ENCODE measurements at places on chromosomes 12 and 14.

GRCh38 chr12:101018540-101018939 is 191.5 kb downstream of the SLC5A8 start:
- no peak for DNase-seq

DNA sequence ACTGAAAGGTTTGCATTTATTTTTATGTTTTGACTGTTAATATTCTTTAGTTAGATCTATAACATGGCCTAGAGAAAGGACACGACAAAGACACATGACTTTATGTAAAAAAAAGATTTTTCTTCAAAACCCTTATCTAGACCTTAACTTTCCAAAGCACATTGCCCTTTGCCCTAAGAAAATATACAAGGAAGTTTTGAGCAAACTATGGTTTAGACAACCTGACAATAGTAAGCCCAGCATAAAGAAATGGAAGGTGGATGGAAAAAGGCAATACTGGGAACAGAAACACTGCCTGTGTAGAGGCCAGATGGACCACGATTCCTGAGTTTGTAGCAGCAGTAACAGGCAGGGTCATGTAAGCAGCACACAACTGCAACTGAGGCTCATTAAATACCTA is 724.0 kb downstream of the GALC start:
- DNase-seq: no peak

GRCh38 chr12:102946042-102946441 is 11.4 kb upstream of the ASCL1 start:
- DNase-seq: no peak

- DNase-seq: no peak
These were observed 2.1 kb upstream of the INHBE start for GRCh38 chr12:57452937-57453509.

- DNase-seq: no peak
These were observed 146.0 kb downstream of the FBXL14 start for GRCh38 chr12:1448336-1448735.

- DNase-seq: no peak
These were observed 40.1 kb upstream of the TSPAN9 start for GRCh38 chr12:3036901-3037600.

DNA sequence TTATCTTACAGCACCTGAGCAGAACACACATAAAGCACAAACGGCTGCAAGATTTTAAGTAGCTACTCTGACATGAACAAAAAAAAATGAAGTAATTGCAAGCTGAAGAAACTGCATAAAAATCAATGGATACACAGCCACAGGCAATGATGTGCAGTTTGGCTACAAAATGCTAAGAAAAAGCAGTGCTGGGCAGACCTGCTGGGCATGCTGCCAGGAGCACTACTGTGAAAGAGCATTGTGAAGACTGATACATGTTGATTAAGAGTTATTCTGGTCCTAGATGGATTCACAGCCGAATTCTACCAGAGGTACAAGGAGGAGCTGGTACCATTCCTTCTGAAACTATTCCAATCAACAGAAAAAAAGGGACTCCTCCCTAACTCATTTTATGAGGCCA is 20.1 kb upstream of the RTN1 start:
- DNase-seq: no peak

DNA sequence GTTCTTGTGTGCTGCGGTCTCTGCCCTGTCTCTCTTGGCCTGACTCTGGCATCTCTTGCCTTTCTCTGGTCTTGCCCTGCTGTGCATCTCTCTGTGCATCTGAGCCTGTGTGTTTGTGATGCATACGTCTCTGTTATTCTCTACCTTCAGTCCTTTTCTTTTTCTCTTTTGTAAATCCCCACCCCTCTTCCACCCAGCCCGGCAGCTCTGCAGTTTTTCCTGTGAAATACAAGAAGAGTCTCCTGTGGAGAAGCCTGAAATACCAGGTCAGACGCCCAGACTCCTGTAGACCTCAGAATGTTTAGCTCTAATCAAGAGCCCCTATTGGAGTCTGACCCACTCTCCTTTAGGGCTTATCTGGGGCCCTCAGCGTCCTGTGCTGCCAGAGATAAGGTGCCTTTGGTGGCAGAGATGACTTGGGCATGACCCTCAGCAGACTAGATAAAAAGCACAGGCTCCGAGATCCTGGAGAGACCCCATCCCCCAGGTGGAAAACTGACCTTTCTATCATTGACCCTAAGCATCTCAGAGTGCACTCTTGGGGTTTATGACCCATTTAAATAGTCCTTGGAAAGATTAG is 167.5 kb upstream of the SRRM4 start:
- no peak for DNase-seq

GRCh38 chr12:26157001-26157400 is 32.2 kb upstream of the BHLHE41 start:
- DNase-seq: no peak

DNA sequence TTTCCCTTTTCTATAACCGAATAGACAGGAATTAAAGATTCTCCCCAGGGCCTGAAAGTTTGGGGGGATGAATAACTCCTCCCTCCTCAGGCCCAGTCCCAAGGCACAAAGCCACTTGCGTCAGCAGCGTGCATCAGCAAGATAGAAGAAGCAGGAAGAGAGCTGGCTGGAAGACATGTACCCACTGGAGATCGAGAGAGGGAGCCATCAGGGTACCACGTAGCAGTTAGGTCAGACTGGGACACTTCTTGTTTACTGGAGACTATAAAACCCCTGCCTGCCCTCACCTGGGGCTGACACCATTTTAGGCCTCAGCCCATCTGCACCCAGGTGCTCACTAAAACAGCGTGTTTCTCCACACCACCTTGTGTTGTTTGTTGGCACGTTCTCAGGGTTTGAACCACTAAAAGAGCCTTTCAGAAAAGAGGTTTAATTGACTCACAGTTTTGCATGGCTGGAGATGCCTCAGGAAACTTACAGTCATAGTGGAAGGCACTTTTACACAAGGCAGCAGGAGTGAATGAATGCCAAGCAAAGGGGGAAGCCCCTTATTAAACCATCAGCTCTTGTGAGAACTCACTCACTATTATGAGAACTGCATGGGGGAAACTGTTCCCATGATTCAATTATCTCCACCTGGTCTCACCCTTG is 93.2 kb downstream of the TMTC3 start:
- DNase-seq: no peak

GRCh38 chr12:113329022-113329790 is 5.7 kb downstream of the SLC8B1 start:
- DNase-seq: no peak

- DNase-seq: no peak
These were observed 133.1 kb upstream of the CNOT2 start for GRCh38 chr12:70110085-70110484.

DNA sequence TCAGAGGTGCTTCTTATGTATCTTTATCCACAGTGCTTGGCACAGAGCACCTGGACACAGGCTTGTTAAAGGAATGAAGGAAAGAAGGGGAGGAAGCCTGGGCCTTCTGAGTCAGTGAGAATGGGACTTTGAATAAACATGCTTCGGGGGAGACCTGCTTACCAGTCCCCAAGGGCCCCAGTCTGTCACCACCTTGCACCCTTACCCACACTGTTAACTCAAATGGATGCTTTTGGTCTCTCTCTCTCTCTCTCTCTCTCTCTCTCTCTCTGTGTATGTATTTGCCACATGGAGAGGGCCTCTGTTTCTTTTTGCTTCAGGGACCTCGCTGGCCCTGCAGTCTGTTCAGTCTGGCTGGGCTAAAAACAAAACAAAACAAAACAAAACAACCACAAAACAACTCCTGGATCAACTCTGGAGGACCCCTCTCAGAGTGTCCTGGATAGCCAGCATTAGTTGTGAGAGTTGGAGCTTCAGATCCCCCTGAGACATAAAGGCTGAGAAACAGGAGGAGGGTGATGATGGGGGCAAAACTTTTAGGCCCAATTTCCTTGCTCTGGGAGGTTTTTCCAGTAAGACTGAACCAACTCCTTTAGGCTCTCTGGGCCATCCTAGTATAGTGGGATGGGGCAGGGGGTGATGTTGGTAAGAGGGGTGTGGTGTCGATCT is 1.9 kb downstream of the KIF5A start:
- DNase-seq: no peak

GRCh38 chr14:69811868-69812252 is 14.8 kb upstream of the SLC10A1 start:
- no peak for DNase-seq

- DNase-seq: no peak
These were observed 557 bp upstream of the FICD start for GRCh38 chr12:108514468-108514972.

DNA sequence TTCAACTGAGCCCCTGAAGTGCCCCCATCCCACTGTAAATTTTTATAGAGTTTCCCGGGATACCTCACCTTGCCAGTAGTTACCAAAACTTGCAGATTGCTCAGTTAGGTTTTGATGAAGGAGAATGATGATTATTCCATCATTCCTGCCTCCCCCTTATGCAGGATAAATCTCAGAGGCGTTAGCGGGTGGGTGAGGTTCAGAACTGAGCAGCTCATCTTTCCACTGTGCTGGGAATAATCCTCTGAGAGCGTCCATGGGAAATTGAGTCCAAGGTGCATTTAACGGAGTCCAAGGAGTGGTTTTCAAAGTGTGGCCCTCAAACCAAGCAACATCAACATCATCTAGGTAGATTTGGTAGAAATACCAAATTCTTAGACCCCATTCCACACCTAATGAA is 18.7 kb downstream of the ACSM4 start:
- no peak for DNase-seq

DNA sequence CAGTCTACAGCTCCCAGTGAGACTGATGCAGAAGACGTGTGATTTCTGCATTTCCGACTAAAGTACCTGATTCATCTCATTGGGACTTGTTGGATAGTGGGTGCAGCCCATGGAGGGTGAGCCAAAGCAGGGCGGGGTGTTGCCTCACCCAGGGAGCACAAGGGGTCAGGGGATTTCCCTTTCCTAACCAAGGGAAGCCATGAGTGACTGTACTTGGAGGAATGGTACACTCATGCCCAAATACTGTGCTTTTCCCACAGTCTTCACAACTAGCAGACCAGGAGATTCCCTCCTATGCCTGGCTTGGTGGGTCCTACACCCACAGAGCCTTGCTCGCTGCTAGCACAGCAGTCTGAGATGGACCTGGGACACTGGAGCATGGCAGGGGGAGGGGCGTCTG is 21.0 kb upstream of the ABCC9 start:
- no peak for DNase-seq

GRCh38 chr14:53924753-53925152 is 31.9 kb downstream of the BMP4 start:
- no peak for DNase-seq

DNA sequence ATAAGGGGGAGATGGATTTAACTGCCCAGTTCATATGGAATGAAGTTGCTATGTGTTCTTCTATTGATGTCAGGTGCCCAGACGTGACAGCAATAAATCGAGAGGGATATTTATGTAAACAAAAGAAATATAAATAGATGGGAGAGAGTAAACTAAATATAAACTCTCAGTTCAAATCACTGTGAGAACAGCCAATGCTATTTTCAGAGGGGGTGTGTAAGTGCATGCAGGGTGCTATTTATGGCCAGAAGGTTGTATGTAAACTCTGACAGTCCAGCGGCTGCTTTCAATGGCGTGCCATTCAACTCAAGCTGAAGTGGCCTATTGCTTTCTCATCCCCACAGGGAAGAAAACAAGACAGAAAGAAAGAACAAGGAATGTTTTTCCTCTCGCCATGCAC is 127.2 kb downstream of the KCNA5 start:
- DNase-seq: no peak

Measured in activated CD8-positive, alpha-beta memory T cell treated with anti-CD3 and anti-CD28 coated beads for 4 hours (primary cell).